ENCODE measurements at places on chromosomes 3 and 15. TPM values are rescaled to one million over a fixed set of nuclear protein-coding genes. Genes with fewer than 3 reads are reported as not detected.

ISL2 gene
- not detected for total RNA-seq

HGD gene
- total RNA-seq = 0.50 TPM

MITF gene
- total RNA-seq = 52.7 TPM

BTLA gene
- total RNA-seq = not detected

LPCAT4 gene
- 24.1 TPM for total RNA-seq

KBTBD12 gene
- 5.7 TPM for total RNA-seq

CCDC51 gene
- 11.3 TPM for total RNA-seq

LRCH3 gene
- 27.0 TPM for total RNA-seq

SCG5 gene
- total RNA-seq = not detected

FANCD2OS gene
- total RNA-seq = not detected

TGM5 gene
- not detected for total RNA-seq

DNA sequence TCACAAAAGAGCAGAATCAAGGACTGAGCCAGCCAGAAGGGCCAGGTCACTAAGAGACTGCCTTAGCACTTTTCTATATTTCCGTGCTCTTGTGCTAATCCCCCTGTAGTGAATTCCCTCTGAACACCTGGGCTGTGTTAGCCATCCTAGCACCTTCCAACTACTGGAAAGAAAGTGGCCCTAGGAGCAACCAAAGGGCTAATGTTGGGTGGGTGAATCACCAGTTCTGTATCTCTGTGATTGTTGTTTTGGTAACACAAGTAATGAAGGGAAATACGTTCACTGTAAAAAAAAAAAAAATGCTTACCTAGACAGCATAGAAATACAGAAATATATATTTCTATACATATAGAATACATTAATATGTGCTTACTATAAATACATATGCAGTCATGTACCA is 43.9 kb downstream of the PXYLP1 start:
- DNase-seq = no peak

- DNase-seq = no peak
Measured at GRCh38 chr3:143590660-143591059, 257.6 kb downstream of the SLC9A9 start.

DNA sequence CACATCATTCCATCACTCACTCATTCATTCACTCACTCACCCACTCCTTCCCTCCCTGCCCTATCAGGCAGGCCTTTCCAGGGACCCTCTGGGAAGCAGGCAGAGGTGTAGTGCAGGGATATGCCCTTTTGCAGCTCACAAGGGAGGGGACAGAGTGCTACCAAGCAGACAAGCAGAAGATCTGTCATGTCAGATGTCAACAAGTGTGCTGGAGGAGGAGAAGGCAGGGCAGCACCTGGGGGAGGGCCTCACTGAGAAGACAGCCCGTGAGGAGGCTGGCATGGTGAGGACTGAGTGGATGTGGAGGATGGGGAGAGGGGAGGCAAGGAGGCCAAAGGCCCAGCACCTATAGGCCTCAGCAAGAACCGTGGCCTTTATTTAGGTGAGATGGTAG is 15.3 kb downstream of the ABTB1 start:
- DNase-seq = no peak

DNA sequence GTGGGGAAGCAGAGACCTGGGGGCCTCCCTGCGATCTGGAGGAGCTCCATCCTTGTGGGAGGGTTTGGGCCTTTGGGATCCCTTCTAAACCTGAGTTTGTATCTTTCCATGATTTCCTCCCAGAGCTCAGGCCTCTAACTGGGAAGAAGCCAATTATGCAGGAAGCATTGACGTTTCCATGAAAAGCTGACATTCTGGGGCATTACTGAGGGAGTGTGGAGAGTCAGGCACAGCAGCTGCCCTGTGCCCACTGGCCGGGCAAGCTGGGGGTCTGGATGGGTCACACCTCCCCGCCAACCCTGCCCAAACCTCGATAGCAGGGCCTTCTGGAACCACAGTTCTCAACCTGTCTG is 74.9 kb downstream of the EFCAB12 start:
- no peak for DNase-seq

DNA sequence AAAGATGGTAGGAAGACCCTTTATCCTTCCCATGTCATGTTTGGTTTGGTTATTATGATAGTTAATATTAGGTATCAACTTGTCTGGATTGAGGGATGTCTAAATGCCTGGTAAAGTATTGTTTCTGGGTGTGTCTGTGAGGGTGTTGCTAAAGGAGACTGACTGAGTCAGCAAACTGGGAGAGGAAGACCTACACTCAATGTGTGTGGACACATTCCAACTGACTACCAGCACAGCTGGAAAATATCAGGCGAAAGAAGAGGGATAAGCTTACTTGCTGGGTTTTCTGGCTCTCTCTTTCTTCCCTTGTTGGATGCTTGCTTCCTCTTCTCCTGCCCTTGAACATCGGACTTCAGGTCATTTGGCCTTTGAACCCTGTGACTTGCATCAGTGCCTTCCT is 1227.6 kb upstream of the EPHA6 start:
- no peak for DNase-seq

DNA sequence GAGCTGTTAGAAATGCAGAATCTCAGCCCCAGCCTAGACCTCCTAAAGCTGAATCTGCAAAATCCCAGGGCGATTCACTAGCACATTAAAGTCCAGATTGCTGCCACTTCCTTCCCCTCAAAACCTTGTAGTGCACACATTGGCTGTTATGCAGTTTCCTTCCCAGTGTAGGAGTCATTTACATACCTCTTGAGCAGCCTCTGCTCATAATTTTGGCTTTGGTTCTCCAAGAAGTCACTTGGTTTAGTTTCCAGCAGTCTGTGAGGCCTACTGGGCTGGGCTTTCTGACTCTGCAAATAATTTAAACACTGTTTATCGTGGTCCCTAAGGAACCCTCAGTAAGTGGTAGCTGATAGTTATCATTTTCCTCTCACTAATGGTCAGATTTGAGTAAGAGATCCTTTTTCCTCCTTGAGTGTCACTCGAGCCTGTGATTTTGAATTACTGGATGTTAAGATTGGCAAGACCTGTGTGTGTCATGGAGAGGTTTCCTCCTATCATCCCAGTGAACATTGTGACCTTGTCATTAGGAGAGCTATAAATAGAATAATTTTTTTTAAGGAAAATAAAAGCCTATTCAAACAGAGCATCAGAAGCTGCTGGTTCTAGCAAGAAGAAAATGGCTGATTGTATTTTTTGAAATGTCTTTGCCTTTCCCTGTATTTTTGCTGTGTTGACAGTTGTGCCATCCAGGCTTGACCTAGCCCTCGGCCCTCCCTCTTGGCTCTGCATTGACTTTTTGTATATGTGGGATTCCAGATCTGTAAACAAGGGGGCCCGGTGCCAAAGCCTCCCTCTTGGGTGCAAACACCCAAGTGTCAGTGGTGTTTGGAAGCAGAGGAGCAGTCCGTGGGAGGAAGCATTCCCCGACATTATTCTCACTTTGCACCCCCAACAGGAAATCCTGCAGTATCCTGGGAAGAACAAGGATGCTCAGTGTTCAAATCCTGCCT is 134.8 kb upstream of the ANKRD28 start:
- DNase-seq = peak; percentile 49

DNA sequence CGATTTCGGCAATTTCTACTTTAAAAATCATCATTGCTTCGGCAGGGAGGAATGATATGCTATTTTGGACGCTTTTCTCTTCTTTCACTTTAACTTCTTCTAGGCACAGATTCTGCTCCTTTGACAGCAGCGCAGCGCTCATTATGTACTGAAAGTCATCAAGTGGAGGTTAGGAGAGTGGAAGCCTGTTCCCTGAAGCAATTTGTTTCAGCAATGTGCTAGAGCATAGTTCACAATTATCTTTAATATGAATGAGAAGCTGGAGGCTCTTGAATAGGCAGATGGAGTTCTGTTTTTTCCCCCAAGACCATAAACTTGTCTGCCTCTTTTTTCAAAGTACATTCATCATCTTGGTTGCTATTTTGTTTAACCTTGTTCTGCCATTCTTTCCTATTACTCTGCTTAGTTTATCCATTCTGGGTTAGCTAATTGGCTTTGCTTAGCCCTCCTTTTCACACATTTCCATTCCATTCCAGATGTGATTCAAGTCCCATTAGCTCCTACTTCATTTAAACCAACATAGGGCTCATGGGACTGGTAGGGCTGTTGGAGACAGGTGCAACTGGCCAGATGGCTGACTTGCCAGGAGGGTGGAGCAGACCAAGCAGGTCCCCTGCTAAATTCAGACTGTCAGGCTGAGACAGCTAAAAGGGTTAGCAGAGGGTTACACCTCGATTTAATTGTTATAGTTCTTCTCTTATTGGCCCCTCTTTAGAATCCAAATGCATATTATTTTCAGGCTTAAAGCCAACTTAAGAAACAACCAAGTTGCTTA is 534.7 kb upstream of the CBLB start:
- no peak for DNase-seq

GRCh38 chr3:185741586-185741985 is 83.3 kb downstream of the IGF2BP2 start:
- DNase-seq = no peak

GRCh38 chr15:70702584-70702983 is 60.8 kb downstream of the UACA start:
- no peak for DNase-seq

- no peak for DNase-seq
Measured at GRCh38 chr3:5330152-5330810, 142.8 kb downstream of the EDEM1 start.

GRCh38 chr15:52408823-52409222 is 113.2 kb upstream of the MYO5C start:
- no peak for DNase-seq

DNA sequence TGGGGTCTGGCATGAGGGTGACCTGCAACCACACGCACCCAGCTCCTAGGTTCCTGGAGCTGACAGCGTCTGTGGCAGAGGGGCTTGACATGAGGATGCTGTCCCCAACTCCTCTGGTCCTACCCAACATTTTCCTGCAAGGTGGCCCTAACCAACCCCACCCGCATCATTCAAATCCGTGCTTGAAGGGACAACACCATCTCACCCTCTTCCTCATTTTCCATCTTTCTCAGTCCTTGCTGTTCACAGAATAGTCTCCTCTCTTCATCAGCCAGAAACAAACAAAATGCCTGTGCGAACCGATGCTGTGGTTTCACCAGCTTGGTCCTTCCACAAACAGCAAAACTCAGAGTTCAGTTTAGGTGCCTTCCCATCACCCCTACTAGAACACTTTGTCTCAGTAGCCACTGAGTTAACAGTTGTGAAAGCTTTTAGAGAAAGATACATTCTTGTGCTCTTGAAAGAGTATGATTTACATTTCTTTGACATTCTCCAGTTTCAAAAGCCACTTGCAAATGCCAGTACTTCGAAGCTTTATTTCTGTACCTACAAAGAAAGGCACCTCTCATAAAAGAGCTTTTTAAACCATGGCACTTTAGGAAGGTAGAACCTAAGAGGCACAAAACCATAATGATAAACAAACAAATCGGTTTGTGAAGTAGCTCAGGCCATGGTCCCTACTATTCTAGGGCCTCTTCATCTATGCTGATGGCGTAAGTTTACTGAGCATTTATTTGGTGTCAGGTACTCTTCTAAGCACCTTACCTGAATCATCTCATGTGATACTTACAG is 360.1 kb downstream of the SHQ1 start:
- DNase-seq = no peak

- no peak for DNase-seq
Measured at GRCh38 chr3:133408961-133409360, 9.1 kb downstream of the BFSP2 start.

- no peak for DNase-seq
Measured at GRCh38 chr3:54957711-54958110, 29.9 kb upstream of the LRTM1 start.

- no peak for DNase-seq
Measured at GRCh38 chr15:74399511-74400312, 32.3 kb upstream of the CYP11A1 start.

DNA sequence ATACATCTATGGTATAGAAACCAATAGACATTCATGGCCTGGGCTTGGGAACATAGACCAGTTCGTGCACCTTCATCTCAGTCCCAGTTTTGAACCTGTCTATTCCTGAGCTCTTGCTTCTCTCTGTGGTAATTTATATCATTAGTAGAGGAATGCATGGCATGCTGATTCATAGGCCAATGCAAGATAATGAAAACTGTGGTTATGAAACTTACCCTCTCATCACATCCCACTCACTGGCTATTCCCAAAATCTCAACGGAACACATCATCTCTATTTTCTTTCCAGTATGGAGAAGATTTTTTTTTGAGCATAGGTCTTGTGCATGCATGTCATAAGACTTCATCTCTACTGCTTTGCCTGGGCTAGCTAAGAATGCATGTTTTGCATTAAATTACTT is 18.7 kb upstream of the P2RY12 start:
- no peak for DNase-seq

DNA sequence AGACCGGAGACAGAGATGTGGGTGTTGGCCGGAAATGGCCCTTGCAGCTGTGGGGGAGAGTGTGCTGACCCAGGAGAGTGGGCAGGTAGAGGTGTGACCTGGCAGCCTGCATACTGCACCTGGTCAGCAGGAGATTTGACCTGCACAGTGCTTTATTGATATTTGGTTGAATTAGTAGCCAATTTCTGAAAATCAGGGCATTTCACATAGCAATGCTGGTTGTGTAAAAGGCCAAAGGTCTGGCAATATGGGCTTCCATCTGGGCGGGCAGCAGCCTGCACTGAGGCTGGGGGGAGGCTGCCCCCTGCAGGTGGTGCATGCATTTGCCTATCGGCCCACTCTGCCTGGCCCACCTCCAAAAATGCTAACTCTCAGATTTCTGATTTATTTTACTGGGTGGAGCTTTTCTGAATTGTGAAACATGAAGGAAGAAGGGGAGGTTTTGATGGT is 9.4 kb upstream of the MGLL start:
- DNase-seq = peak; percentile 68

DNA sequence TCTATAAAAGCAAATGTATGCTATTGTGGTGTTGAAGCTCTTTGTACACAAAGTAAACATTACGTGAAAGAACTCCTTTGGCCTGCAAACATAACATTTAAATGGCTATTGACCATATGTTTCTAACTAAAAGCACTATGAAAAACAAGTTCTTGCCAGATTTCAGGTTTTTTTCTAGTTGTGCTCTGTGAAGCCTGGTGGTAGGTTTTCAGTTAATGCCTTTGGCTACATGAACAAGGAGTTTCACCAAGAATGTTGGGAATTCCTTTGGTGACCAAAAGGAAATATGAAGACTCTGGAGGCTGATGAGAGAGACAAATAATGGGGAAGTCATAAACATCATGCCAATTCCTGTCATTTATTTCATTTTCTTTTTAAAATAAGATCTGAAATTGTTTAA is 66.0 kb downstream of the RBMS3 start:
- DNase-seq = no peak

GRCh38 chr3:46065294-46065705 is 38.0 kb upstream of the XCR1 start:
- no peak for DNase-seq

All from right cardiac atrium (tissue), 5 donors.